ENCODE measurements at places on chromosomes 12 and 14.

- no peak for DNase-seq
These were observed 182.7 kb downstream of the KICS2 start for GRCh38 chr12:64039281-64039871.

DNA sequence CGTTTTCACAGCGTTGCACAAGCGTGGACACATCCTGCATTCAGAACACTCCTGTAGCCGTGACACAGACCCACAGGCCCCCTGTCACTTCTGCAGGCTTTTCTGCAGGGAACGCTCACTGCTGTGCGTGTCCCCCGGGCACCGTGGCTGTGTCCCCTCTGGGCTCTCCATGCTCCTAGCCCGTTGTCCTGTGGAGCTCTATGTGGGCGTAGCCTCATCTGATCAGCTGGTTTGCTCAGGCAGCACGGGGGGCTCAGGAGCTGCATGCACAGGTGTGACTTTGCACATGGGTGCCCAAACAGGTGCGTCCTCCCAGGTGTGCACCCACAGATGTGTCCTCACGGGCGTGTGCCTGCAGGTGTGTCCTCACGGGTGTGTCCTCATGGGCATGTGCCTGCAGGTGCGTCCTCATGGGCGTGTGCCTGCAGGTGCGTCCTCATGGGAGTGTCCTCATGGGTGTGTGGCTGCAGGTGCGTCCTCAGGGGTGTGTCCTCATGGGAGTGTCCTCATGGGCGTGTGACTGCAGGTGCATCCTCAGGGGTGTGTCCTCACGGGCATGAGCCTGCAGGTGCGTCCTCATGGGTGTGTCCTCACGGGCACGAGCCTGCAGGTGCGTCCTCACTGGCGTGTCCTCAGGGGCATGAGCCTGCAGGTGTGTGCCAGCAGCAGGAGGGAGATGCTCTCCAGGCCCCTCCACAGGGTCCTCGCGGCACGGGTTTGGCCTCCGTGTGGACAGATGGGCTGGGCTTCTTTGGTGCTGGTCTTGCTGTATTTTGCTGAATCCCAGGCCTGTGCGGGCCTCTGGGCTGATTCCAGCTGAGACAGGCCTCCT lies 17.5 kb downstream of the MTA1 start:
- no peak for DNase-seq

DNA sequence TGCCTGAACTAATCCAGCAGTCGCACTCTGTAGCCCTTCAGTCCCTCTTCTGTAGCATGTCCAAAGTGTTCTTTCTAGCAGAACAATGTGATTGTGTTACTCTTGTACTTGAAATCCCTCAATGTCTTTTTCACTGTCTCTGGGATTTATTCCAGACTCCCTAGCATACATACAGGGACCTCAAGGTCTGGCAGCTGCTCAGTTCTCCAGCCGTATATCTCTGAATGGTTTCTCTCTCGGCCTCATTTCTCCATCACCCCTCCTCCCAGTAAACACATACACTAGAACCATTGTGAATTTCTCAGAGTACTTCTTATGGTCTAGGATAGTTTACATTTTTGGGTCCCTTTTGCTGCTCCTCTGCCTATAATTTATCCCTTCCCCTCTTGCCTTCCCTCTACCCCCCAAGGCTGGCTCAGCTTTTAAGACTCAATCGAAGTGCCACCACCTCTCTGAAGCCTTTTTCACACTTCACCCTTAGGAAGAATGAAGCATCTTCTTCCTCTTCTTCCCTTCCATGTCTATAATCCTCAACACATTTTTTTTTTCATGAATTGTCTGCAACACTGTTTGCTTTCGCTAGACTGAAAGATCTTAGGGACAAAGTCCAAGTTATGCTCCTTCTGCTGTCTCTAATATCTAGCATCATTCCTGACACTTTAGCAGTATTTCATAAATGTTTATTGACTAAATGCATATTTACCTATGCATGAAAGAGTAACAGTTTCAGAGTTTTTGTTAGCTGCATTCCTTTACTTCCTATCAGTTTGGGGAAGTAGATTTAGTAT lies 446.1 kb downstream of the ZFP36L1 start:
- DNase-seq = no peak

- DNase-seq = no peak
These were observed 626.6 kb downstream of the DIO2 start for GRCh38 chr14:79584679-79585078.

GRCh38 chr14:105176513-105176912 lies 4.6 kb downstream of the NUDT14 start:
- DNase-seq = no peak

DNA sequence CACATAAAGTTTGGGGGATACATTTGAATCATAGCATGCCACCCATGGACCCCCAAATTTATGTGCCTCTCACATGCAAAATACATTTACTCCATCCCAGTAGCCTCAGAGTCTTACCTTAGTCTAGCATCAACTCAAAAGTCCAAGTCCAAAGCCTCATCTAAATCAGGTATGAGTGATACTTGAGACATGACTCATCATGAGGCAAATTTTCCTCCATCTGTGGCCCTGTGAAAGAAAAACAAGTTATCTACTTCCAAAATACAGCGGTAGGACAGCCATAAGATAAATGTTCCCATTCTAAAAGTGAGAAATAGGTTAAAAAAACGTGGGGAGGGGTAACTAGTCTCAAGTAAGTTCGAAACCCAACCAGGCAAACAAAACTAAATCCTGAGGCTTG lies 444.2 kb downstream of the SNAPC1 start:
- no peak for DNase-seq

DNA sequence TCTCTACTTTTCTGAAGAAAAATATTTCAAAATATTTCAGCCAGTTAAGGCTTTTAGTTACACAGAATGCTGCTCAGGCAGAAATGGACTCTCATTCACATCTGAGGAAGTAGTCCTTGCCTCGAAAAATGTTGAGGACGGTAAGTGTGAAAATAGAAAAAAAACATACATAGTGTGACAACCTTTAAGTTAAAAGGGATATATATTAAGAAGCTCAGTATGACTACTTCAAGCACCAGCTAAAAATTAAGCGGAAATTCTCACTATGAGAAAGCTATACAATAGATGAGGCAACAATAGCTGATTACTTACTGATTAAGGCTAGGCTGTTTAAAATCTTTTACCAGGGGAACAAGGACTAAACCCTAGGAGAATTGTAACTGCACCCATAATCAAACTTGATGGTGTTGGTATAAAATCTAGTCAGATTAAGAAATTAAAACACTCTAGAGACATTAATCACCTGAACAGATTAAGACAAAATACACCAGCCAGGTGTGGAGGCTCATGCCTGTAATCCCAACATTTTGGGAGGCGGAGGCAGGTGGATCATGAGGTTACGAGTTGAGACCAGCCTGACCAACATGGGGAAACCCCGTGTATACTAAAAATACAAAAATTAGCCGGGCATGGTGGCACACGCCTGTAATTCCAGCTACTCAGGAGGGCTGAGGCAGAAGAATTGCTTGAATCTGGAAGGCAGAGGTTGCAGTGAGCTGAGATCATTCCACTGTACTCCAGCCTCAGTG lies 53.9 kb downstream of the HNRNPC start:
- DNase-seq = no peak

DNA sequence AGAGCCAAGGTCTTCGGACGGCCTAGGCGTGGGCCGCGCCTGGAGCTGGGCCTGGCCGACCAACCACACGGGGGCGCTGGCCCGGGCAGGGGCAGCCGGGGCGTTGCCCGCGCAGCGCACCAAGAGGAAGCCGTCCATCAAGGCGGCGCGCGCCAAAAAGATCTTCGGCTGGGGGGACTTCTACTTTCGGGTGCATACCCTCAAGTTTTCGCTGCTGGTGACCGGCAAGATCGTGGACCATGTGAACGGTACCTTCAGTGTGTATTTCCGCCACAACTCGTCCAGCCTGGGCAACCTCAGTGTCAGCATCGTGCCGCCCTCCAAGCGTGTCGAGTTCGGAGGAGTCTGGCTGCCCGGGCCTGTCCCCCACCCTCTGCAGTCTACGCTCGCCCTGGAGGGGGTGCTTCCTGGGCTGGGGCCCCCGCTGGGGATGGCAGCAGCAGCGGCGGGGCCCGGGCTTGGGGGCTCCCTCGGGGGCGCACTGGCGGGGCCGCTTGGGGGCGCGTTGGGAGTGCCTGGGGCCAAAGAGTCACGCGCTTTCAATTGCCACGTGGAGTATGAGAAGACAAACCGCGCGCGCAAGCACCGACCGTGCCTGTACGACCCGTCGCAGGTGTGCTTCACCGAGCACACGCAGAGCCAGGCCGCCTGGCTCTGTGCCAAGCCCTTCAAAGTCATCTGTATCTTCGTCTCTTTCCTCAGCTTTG lies 4.4 kb upstream of the SHMT2 start:
- peak; percentile 95 for DNase-seq

- DNase-seq = no peak
These were observed 30.3 kb downstream of the PPP2R5E start for GRCh38 chr14:63512861-63513260.

DNA sequence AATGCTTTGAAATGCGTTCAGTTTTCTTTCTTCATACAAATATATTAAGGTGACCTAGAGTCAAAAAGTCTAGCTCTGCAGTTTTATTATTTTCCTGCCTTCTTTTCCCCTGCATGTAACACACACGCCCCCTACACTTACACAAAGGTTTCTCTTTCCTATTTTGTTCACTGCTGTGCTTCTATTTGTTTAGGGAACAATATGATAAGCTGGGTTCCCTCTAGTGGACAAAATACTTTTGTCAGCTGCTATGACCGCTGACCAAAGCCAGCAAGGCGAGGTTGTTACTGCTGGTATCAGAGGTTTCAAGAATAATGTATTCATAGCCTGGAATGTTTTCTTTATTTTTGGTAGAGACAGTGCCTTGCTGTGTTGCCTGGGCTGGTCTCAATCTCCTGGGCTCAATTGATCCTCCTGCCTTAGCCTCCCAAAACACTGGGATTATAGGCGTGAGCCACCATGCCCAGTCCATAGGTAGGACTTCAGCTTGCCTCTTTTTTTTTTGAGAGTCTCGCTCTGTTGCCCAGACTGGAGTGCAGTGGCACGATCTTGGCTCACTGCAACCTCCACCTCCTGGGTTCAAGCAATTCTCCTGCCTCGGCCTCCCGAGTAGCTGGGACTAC lies 33.4 kb downstream of the FNTB start:
- peak; percentile 81 for DNase-seq

DNA sequence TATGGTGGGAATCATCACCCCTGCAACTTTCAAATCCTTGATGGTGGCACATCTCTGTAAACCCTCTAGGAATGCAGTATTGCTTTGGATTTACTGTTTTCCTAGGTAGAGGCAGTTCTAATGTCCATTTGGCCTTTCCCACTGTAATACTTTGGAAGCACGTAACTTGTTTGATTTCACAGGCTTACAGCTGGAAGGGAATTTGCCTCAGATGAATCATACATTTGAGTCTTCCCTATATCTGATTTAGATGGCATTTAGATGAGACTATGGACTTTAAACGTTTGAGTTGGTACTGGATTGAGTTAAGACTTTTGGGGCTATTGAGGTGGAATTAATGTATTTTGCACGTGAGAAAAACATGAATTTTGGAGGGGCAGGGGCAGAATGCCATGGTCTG lies 35.9 kb downstream of the DAAM1 start:
- DNase-seq = no peak

GRCh38 chr14:49550286-49551184 lies 35.6 kb downstream of the RPS29 start:
- no peak for DNase-seq

GRCh38 chr12:9928607-9929006 lies 3.6 kb downstream of the CLEC2A start:
- peak; percentile 49 for DNase-seq

- DNase-seq = no peak
These were observed 89.7 kb downstream of the PTCSC3 start for GRCh38 chr14:36086629-36087395.

- DNase-seq = no peak
These were observed 105.8 kb downstream of the TGFB3 start for GRCh38 chr14:75875958-75876357.

GRCh38 chr12:88388566-88389540 lies 191.4 kb downstream of the KITLG start:
- DNase-seq = peak; percentile 52

GRCh38 chr14:85595981-85596380 lies 66.0 kb downstream of the FLRT2 start:
- no peak for DNase-seq

DNA sequence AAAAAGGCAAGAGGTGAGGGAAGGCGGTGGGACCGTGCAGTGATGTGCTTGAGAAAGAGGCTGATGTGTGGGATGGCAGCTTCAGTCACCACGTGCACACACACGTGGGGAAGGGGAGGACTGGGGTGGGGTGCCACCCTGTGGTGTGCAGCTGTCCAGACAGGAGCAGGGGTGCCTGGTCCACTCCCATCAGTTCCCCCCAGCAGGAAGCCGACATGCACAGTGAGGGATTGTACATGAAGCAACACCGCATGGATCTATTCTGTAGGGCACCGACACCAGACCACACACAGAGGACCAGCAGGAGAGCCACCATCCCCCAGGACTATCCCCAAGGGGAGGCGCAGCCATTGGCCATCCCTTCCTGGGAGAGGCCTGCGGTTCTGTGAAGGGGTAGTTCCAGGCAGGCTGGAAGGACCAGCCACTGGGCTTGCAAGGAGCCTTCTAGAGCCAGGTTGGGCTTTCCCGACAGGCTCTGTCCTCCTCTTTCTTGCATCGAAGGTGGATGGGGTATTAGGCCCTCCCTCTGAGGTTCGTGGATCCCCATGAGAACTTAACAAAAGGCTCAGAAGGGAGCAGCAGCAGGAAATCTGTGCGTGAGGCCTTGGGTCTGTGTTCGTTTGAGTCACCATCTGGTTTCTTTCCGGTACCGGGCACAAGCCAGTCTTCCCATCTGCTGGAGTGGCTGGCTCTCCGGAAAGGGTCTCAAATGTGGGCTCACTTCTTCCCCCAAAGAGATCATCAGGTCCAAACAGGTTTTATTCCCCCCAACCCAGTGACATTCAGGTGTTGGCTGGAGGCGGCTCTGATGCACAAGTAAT lies 59.8 kb downstream of the PLEKHG3 start:
- peak; percentile 19 for DNase-seq

DNA sequence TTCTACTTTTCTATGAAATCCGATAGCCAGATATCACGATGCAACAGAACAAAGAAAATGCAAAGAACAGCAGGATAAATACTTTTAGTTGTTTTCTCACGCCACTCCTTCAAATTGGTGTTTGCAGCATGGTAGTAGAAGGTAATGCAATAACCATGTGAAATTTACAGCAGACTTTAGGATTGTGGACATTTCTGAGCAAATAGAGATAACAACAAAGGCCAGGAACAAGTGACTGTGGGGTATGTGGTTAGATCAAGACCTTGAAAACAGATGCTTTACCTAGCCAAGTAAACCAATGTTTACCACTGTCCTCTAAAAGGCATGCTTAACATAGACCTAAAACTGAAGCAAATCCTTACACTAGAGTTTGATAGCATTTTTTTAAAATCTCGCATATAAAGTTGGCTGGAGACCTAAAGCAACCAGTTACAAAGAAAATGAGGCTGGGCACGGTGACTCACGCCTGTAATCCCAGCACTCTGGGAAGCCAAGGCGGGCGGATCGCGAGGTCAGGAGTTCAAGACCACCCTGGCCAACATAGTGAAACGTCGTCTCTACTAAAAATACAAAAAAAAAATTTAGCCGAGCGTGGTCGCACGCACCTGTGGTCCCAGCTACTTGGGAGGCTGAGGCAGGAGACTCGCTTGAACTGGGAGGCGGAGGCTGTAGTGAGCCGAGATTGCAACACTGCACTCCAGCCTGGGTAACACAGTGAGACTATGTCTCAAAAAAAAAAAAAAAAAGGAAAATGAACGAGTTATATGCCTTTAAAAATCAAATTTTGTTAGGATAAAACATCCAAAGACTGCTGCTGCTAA lies 123.2 kb upstream of the FOXN3 start:
- DNase-seq = no peak

- no peak for DNase-seq
These were observed 953.8 kb downstream of the TRHDE start for GRCh38 chr12:73225941-73226340.

Data from suppressor macrophage treated with lipopolysaccharide for 1 hour (primary cell).